B cell (primary cell): ENCODE measurements at places on chromosomes 13 and 19.

GRCh38 chr13:85283408-85283807, 515.8 kb downstream of the SLITRK6 start:
- DNase-seq = no peak

GRCh38 chr19:55289117-55289796, 5.5 kb downstream of the BRSK1 start:
- DNase-seq = no peak

DNA sequence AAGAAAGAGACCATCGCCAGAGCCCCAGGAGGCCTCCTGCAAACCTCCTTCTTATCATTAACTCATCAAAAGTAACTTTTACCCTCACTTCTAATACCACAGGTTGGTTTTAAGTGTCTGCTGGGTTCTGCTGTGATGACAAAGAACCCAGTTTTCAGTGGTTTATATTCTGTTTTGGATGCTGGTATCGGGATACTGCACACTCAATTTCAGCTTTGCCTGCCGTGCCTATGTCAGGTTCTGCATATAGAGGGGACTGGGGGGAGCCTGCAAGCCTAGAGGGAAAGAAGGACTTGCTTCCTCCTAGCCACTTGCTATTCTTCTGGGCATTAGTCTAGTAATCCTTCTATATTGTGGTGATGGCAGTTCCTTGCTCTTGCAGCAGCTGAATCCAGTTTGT, 242.4 kb downstream of the KCNRG start:
- DNase-seq = no peak

DNA sequence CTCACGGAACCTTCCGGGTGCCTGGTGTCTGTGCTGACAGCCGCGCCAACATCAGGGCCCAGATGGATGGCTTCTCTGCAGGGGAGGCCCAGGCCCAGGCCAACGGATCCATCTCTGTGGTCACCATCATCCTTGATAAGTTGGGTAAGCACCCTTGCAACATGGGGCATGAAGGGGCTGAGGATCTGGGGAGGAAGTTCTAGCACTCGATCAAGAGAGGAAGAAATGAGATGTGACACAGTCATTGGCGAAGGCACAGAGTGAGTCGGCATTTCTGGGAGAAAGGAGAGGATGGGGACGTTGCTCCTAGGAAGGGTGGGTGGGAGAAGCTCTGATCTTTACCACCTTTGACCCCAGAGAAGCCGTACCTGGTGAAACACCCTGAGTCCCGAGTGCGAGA, 4.4 kb downstream of the CILP2 start:
- DNase-seq = no peak

- DNase-seq = no peak
These were observed 15.5 kb downstream of the ZNF443 start for GRCh38 chr19:12425236-12425887.
